ENCODE measurements at places on chromosomes 12 and 14.

DNA sequence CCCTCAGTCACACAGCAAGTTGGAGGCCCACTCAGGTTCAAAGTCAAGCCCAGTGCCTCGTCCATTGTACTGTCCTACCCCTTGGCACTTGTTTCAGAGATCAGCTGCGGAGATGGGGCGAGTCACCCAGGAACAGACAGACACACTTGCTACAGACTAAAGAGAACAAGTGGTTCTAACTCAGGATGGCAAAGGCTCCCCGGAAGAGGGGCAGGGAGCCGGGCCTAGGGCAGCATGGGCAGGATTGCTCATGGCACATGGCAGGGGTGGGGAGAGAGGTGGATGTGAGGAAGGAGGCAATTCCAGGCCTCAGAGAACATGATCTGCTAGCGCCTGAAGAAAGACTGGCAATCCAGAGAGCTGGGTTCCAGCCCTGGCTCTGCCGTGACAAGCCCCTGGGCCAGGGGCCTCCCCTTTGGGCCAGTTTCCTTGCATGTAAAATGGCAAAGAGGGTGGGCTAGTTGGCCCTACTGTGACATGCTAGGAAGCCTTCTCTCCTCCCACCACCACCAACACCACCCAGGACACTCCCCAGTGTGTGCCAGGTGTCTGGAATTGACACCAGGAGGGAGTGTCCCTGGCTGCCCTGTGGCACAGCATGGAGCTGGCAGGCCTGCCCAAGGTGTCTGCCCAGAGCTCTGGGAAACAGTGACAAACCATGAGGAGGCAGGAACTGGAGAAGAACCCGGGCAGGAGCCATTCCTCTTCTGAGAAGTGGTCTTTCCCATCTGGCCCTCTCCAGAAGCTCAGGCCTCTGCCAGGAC is 24.0 kb upstream of the IRF2BPL start:
- DNase-seq: no peak

- DNase-seq: peak; percentile 3
Observed at GRCh38 chr12:112303004-112303403, 79.2 kb downstream of the HECTD4 start.

DNA sequence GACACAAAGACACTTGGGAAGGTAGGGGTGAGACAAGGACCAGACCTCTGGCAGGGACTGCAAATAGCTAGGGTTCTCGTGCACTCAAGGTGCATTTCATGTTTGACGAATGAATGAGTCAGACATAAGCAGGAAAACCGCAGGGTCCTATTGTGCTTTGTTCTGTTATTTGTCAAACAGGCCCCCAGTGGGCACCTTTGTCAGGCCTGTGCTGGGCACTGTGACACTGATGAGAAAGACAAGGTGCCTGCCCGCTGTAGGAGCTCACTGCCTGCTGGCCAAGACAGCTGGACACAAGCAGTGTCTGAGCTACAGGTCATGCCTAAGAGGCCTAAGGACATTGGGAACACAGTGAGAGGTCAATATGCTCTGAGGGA is 2.3 kb downstream of the OTUB2 start:
- no peak for DNase-seq

GRCh38 chr14:21300892-21301291 is 21.0 kb downstream of the RPGRIP1 start:
- no peak for DNase-seq

DNA sequence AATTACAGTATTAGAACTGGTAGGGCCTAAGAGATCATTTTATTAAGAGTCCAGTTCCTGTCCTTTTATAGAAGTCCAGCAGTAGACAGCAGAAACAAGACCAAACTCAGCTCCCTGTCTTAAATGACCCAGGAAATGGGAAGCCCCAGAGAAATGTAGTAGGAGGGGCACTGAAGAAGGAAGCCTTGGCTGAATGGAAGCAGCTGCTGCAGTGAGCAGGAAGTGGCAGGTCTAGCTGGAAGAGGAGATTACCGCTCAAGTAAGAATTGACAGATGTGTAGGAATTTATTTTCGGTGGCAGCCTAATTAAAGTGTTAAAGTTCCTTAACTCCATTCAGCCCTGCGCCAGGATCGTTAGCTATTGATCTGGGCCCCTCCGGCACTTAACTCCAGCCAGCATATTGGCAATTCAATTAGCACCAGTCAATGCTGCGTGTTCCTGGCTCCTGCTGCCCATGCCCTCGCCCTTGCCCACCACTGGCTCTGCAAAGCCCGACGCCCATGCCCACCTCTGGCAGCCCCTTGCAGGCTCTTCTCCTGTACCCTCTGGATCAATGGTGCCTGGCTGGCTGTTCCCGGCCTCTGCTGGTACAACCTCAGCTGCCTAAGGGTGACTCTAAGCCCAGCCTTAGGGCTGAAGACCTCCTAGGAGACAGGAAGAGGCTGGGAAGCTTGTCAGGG is 21.1 kb downstream of the ZFHX2 start:
- DNase-seq: no peak

DNA sequence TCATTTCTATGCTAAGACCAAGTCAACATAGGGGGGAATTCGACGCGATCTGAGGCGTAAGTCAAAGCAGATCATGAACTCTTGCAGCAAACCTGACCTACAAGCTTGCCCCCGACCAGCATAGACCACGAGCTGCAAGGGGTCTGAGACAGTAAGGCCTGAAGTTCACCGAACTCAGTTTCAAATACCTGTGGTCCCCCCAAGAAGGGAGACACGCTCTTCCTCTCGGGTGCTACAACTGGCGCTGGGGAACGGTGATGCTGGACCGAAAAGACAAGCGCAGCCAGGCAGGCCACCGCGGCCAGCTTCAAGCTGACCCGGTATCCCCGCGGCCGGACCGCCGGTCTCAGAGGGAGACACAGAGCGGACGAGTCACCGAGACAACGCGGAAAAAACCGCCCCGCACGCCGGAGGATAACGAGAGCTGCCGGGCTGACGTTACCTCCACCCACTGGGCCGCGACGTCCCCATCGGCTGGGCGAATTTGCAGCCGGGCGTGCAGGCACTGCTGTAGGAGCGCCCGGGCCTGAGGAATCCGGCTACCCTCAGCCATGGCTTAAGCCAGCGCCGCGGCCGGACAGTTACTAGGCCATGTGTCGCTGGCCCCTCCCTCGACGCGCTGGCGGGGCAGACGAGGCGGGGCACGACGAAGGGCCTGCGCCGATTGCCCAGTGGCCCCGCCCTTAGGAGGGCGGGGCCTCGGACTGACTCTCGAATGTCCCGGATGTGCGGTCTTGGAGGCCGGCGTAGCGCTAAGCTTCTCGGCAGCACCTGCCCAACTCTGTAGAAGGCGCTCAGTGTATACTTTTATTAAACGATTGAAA is at the start of gene DTD2:
Gene DTD2 (minus strand): TSS at position 666 of the 824 bp plus-strand sequence. CDS start 113 bp downstream, at position 553.
- DNase-seq: peak; percentile 83

DNA sequence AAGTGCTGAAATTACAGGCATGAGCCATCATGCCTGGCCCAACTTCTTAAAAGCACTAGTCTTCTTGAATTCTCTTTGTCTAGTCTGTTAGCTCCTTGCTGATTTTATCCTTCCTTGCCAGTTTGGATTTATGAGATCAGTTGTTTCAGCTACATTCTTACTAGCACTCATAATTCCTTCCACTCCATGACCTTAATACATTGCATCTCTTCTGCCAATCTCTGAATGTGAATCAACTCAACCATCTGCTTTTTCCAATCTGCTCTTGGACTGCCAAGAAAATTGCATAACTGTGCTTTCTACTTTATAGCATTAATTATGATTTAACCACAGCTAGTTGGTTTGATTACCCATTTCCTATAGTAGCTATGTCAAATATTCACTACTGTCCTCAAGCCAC is 14.9 kb upstream of the HEATR5A start:
- no peak for DNase-seq

GRCh38 chr14:102693006-102693755 is 84.1 kb upstream of the TRAF3 start:
- DNase-seq: no peak

DNA sequence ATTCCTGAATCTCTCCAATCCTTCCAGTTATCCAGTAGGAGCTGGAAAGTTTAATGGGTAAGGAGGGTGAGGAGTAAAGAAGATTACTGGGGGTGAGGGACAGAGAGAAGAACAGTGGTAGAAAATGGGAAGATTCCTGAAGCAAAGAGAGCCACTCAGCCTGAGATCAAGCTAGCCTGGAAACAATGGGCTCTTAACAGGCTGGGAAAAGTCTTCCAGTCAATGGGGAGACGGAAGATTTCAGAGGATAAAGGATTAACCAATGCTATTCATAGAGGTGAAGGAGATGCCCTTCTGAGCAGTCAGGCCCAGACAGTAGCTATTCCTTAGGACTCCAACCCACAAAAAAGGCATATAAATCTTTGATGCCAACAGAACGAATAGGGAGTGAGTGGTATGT is 14.8 kb downstream of the GDF11 start:
- no peak for DNase-seq

- no peak for DNase-seq
Observed at GRCh38 chr12:42370013-42370412, 44.0 kb downstream of the PPHLN1 start.

GRCh38 chr12:21502872-21503271 is 1.3 kb downstream of the GOLT1B start:
- no peak for DNase-seq

GRCh38 chr14:55572578-55572977 is 7.4 kb upstream of the KTN1 start:
- no peak for DNase-seq

GRCh38 chr14:64387232-64387781 is 846 bp upstream of the MTHFD1 start:
- no peak for DNase-seq

DNA sequence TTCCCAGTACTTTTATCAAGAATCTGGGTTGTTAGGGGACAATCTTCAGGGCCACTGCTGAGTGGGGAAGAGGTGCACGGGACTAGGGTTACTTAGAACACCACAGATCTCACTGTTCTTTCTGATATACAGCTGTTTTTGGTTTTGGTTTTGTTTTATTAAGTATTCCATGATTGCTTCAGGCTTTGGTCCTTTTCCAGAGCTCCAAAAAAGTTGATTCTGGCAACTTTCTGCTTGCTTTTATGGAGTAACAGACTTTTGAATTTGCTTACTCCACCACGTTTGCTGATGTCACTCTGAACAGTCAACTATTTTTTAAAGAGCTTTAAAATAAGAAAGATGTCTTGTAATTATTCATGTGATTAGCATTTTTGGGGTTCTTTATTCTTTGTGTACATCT is 368.1 kb upstream of the FOXG1 start:
- no peak for DNase-seq

GRCh38 chr12:40711121-40711520 is 18.9 kb downstream of the CNTN1 start:
- DNase-seq: no peak

DNA sequence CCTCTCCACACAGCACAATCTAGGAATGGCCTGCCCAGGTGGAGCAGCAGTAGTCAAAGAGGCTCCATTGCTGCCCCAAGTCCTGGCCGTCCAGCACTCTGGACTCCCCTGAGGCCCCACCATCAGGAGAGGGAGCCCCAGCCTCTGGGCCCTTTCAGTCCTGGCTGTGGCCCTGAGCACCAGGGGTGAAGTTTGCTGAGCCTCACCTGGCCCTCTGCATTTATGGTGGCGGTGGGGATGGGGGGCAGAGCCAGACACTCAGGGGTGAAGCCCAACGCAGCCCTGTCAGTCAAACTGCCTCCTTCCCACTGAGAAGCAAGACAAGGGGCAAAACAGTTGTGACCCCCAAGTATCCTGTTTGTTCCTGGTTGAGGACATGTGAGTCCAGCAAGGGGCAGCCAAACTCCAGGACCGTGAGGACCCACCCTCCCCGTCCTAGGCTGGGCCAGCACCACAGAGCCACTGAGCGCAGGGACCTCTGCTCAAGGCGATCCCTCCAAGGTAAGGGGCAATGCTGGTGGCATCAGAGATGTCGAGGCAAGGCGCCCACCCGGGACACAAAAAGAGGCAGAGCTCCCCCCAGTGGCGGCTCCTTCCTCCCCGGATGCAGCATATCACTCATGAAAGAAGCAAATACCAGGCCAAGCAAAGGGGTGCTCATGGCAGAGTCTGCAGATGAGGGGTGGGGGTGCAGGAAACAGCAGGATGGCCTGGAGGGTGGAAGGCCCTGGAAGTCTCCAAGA is 4.8 kb upstream of the AMN start:
- DNase-seq: peak; percentile 29

- no peak for DNase-seq
Observed at GRCh38 chr12:70246580-70246979, 3.3 kb downstream of the CNOT2 start.

DNA sequence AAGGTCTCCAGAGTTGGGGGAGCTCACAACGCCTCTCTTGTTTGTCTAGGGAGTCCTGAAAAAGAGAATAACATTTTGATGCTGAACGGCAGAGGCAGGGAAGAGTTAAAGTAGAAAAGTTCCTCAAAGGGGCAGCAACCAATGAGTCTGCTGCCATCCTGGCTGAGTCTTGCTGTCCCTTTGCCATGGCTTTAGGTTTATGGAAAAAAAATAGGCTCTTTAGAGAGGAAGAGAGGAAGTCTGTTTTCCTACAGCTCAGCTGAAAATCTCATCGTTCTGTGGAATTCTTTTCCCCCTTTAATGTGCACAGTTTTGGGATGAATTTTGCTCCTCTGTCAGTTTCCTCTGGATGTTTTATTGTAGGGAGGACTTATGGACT is 314.8 kb upstream of the TBX3 start:
- no peak for DNase-seq

DNA sequence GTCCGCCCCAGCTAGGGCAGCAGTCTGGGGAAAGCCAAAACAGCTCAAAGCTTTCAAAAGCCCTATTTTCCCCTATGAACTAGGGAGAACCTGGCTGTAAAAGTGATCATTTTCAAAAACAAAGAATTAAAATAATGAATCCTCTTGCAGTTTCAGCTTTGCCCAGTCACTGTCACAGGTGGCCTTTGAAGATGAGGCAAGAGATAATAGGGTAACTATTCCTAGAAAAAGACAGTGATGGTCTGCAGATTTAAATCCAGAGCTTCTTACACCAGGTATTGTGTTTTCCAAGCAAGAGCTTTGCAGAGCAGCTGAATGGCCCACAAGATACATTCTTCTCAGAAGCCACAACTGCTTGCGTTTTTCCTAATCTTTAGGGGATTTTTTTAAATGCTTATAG is 80.2 kb upstream of the NUDT4 start:
- DNase-seq: no peak

DNA sequence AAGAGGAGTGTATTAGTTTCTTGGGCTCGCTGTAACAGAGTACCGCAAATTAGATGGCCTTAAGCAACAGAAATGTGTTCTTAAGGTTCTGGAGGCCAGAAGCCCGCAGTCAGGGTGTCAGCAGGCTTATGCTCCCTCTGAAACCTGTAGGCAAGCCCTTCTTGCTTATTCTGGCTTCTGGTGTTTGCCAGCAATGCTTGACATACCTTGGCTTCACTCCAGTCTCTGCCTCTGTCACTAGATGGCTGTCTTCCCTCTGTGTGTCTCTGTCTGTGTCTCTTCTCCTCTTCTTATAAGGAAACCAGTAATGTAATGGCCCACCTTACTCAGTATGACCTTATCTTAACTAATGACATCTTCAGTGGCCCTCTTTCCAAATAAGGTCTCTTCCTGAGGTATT is 85.1 kb downstream of the DERA start:
- DNase-seq: no peak

GRCh38 chr12:99121546-99121945 is 476.5 kb downstream of the APAF1 start:
- no peak for DNase-seq

GRCh38 chr12:66665435-66665985 is 13.4 kb downstream of the GRIP1 start:
- no peak for DNase-seq

Measured in stimulated activated CD8-positive, alpha-beta memory T cell treated with anti-CD3 and anti-CD28 coated beads, Interleukin-4, amount 100 ng/mL, for 4 hours (primary cell).